Astrocyte of the hippocampus (primary cell): ENCODE measurements at places on chromosomes 11 and 22.

- DNase-seq, result no peak
Measured at GRCh38 chr11:115476463-115477286, 27.5 kb downstream of the CADM1 start.

- no peak for DNase-seq
Measured at GRCh38 chr11:47233051-47233450, 15.6 kb downstream of the ACP2 start.

DNA sequence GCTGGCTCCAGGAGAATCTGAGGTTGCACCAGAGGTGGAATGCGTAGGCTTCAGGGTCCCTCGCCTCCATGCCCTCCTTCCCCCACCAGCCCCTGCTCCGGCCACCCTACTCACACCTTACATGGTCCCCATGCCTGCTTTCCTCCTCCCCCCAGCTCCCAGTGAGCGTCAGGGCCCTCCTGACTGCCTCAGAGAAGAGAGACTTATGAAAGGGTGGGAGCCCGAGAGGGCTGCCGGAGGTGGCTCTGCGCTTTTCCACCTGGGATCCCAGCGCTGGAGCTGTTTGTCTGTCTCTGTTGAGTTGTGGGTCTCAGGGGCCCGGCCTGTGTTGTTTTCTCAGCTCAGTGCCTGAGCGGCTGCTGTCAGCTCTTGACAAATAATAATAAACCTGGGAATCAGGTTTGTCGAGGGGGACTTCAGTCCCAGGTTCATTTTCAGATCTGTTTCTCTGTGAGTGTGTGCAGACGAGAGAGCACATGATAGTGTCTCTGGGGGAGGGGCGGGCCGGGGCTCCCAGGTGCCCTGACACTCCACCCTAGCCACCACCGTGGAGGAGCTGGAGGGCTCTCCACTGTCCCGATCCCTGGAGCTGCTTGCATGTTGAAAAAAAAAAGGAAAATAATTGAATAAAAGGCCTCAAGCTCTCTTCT lies 153.7 kb downstream of the FEZ1 start:
- DNase-seq, result no peak

DNA sequence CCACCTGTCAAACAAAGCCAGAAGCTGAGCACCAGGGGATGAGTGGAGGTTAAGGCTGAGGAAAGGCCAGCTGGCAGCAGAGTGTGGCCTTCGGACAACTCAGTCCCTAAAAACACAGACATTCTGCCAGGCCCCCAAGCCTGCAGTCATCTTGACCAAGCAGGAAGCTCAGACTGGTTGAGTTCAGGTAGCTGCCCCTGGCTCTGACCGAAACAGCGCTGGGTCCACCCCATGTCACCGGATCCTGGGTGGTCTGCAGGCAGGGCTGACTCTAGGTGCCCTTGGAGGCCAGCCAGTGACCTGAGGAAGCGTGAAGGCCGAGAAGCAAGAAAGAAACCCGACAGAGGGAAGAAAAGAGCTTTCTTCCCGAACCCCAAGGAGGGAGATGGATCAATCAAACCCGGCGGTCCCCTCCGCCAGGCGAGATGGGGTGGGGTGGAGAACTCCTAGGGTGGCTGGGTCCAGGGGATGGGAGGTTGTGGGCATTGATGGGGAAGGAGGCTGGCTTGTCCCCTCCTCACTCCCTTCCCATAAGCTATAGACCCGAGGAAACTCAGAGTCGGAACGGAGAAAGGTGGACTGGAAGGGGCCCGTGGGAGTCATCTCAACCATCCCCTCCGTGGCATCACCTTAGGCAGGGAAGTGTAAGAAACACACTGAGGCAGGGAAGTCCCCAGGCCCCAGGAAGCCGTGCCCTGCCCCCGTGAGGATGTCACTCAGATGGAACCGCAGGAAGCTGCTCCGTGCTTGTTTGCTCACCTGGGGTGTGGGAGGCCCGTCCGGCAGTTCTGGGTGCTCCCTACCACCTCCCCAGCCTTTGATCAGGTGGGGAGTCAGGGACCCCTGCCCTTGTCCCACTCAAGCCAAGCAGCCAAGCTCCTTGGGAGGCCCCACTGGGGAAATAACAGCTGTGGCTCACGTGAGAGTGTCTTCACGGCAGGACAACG lies 11.7 kb downstream of the CXCR5 start:
- no peak for DNase-seq

DNA sequence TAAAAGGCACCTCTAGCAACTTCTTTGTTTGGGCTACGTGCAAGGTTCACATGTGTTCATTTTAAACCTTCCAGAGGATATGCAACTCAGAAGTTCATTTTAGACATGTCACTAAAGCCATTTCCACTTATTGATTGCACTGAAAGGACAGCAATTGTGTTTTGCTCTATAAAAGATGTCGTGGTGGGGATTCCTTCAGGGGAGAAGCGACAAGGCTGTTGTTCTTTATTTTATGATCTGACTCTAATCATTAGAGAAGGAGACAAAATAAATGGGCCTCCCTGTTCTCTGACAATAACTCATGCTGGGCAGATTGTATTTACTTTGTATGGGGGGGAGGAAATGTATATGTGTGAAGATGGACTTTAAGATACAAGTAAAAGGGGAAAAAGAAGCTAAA lies 370.1 kb upstream of the ARHGAP42 start:
- no peak for DNase-seq

GRCh38 chr11:107733518-107733917 lies 21.7 kb upstream of the SLN start:
- DNase-seq, result peak; percentile 5

- DNase-seq, result no peak
Measured at GRCh38 chr11:114559425-114560310, at the start of gene NXPE1. TSS of gene NXPE1 (minus strand) at chr11:114559881. CDS start at chr11:114551201, 8,680 bp downstream.
